ENCODE measurements at places on chromosomes 12 and 14. TPM values are rescaled to one million over a fixed set of nuclear protein-coding genes. Genes with fewer than 3 reads are reported as not detected.

SERPINA9 gene
- not detected for total RNA-seq

FAM222A gene
- 0.96 TPM for total RNA-seq

EXOC3L4 gene
- total RNA-seq, result not detected

RNFT2 gene
- total RNA-seq, result 10.8 TPM

TGM1 gene
- 5.8 TPM for total RNA-seq

FAM186B gene
- total RNA-seq, result 0.20 TPM

RASAL1 gene
- total RNA-seq, result 2.3 TPM

RPL10L gene
- not detected for total RNA-seq

- H3K4me1 ChIP-seq, result no peaks in the 10 kb centered on the region
- H3K4me3 ChIP-seq, result no peak overlapping the region
- H3K27ac ChIP-seq, result no peak overlapping the region
- no peaks in the 10 kb centered on the region for H3K36me3 ChIP-seq
Observed at GRCh38 chr12:107225635-107226034, 132.3 kb upstream of the CRY1 start.

DNA sequence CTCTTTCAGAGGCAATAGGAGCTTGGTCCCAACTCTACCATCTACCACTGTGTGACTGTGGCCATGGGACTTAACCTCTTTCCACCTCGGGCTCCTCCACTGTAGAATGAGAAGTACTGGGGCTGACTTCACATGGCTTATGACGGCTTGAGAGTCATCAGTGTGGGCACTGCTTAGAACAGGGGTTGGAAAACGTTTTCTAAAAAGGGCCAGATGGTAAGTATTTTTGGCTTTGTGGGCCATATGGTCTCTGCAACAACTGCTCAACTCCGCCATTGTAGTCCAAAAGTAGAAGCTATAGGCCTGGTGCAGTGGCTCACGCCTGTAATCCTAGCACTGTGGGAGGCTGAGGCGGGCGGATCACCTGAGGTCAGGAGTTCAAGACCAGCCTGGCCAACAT, 69.2 kb upstream of the LTA4H start:
- H3K4me1 ChIP-seq, result peaks cover 28% of the 10 kb centered on the region
- no peaks in the 10 kb centered on the region for H3K27me3 ChIP-seq
- H3K4me3 ChIP-seq, result no peak overlapping the region
- H3K36me3 ChIP-seq, result no peaks in the 10 kb centered on the region
- no peak overlapping the region for H3K27ac ChIP-seq
- DNase-seq, result no peak

- DNase-seq, result no peak
- H3K27ac ChIP-seq, result no peak overlapping the region
- H3K27me3 ChIP-seq, result peaks cover 77% of the 10 kb centered on the region
- H3K4me3 ChIP-seq, result no peak overlapping the region
- H3K4me1 ChIP-seq, result peaks cover 2% of the 10 kb centered on the region
Observed at GRCh38 chr14:37588956-37589714, 5.9 kb downstream of the FOXA1 start.

GRCh38 chr12:128318341-128318740, 51.4 kb downstream of the TMEM132C start:
- H3K4me1 ChIP-seq, result no peaks in the 10 kb centered on the region
- no peak for DNase-seq
- H3K27me3 ChIP-seq, result no peaks in the 10 kb centered on the region
- no peak overlapping the region for H3K27ac ChIP-seq

DNA sequence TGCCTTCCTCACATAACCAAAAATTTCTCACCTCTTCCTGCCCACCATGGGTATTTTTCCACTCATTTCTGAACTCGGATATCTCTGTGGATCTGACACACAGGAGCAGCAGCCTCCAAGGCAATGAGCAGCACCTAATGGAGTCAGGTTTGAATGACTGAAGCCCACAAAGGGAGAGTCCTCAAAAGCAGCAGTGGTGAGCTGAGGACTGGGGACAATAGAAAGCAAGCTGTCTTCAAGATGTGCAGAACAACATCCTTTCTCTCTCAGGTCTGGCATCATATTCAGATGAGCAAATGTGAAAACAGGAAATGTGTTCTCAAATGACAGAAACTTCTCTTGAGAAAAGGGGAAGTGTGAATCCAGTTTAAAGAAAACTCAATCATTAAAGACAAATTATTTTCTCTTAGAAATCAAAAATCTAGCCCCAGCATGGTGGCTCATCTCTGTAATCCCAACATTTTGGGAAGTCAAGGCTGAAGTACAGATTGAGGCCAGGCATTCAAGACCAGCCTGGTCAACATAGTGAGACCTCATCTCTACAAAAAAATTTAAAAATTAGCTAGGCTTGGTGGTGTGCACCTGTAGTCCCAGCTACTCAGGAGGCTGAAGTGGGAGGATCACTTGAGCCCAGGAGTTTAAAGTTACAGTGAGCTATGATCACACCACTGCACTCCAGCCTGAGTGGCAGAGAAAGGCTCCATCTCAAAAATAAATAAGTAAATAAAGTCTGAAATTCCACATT, 54.2 kb downstream of the C12orf42 start:
- H3K27me3 ChIP-seq, result no peaks in the 10 kb centered on the region
- H3K27ac ChIP-seq, result peak overlapping the region; percentile 98
- H3K4me1 ChIP-seq, result peaks cover 17% of the 10 kb centered on the region
- DNase-seq, result peak; percentile 37
- peak overlapping the region; percentile 77 for H3K4me3 ChIP-seq

- peaks cover 2% of the 10 kb centered on the region for H3K36me3 ChIP-seq
- no peak for DNase-seq
- no peak overlapping the region for H3K27ac ChIP-seq
- H3K27me3 ChIP-seq, result no peaks in the 10 kb centered on the region
- H3K4me1 ChIP-seq, result no peaks in the 10 kb centered on the region
Observed at GRCh38 chr12:25578411-25579143, 25.5 kb upstream of the LMNTD1 start.

DNA sequence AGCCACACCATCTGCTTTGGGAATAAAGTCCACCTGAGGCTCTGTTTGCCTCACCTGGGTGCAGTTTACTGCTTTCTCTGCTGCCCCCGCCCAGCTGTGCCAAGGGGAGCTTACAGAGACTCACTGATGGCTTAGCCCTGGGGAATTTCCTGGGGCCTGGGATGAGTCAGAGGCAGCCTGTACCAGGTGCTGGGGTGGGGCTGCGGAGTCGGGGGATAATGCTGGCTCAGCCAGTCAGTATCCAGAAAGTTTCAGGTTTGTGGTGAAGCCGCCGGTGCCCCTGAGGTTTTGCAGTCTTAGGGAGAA, 22.3 kb downstream of the PLEKHG3 start:
- H3K27ac ChIP-seq, result no peak overlapping the region
- H3K4me3 ChIP-seq, result no peak overlapping the region
- H3K27me3 ChIP-seq, result peaks cover 21% of the 10 kb centered on the region
- peaks cover 34% of the 10 kb centered on the region for H3K4me1 ChIP-seq

DNA sequence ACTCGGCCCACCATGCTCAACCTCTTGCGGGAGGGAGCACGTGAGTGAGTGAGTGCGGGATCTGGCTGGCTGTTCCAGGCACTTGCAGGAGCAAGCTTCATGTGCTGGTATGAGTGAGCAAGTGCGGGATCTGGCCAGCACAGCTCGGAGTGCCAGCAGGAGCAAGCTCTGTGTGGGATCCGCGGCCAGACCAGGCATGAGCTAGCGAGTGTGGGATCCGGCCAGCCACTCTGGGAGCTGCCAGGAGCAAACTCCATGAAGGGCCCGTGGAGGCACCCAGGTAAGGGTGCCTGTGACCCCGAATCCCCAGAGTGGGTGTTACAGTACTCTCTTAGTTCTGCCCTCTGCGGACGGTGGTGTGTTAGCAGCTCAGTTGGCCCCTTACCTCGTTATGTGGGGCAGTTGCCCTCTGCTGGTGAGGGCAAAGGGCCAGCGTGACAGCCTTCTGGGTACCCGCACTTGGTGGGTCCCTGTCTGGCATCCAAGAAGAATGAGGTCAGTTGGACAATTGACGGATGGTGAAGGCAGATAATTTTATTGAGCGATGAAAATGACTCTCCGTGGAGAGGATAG, 38.3 kb downstream of the RAD51B start:
- H3K4me3 ChIP-seq, result no peak overlapping the region
- peaks cover 2% of the 10 kb centered on the region for H3K4me1 ChIP-seq
- no peak overlapping the region for H3K27ac ChIP-seq
- DNase-seq, result no peak

GRCh38 chr12:9079883-9080675, 35.6 kb downstream of the A2M start:
- no peak overlapping the region for H3K4me3 ChIP-seq
- H3K4me1 ChIP-seq, result no peaks in the 10 kb centered on the region
- DNase-seq, result no peak
- H3K36me3 ChIP-seq, result peaks cover 4% of the 10 kb centered on the region

GRCh38 chr14:94615823-94616570, 3.8 kb downstream of the SERPINA3 start:
- H3K36me3 ChIP-seq, result peaks cover 2% of the 10 kb centered on the region
- no peaks in the 10 kb centered on the region for H3K27me3 ChIP-seq
- DNase-seq, result no peak
- no peak overlapping the region for H3K27ac ChIP-seq
- no peak overlapping the region for H3K4me3 ChIP-seq

DNA sequence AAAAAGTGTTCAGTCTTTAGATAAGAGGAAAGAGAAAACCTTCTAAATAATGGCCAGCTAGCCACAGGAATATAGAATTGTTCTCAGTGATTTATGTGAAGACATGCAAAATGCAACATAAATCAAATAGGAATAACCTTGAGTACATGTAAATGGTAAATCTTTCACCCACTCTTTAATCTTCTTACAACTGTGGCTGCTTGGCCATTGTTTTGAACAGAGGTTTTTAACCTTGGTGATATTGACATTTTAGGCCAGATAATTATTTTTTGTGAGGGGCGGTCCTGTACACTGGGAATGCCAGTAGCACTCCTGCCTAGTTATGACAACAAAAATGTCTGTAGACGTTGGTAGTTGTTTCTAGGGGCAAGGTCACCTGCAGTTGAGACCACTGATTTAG, 479.9 kb upstream of the NOVA1 start:
- no peaks in the 10 kb centered on the region for H3K4me1 ChIP-seq
- H3K27me3 ChIP-seq, result no peaks in the 10 kb centered on the region
- H3K4me3 ChIP-seq, result no peak overlapping the region
- no peak overlapping the region for H3K27ac ChIP-seq

Measured in activated naive CD8-positive, alpha-beta T cell treated with anti-CD3 and anti-CD28 coated beads, Interleukin-2, amount 10 ng/mL, durations not matched to agents 7 days and 5 days (primary cell).